ENCODE measurements at places on chromosomes 6 and 20.

DNA sequence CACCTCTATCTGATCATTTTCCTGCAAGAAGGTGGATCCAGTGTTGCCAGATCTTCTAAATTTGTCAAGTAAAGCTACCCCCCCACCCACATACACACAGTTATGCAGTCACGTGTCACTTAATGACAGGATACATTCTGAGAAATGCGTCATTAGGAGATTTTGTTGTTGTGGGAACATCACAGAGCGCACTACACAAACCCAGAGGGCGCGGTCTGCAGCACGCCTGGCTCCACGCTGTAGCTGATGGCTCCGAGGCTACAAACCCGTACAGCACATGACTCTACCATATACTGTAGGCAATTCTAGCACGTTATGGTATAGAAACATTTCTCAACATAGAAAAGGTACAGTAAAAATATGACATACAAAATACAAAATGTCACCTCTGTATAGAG lies 126.9 kb downstream of the SYCP2 start:
- DNase-seq: no peak

GRCh38 chr6:42378536-42378935 lies 73.2 kb downstream of the TRERF1 start:
- DNase-seq: no peak

- no peak for DNase-seq
These were observed 92.6 kb upstream of the CLVS2 start for GRCh38 chr6:122903266-122903915.

GRCh38 chr20:53914781-53915445 lies 155.5 kb downstream of the BCAS1 start:
- DNase-seq: no peak

DNA sequence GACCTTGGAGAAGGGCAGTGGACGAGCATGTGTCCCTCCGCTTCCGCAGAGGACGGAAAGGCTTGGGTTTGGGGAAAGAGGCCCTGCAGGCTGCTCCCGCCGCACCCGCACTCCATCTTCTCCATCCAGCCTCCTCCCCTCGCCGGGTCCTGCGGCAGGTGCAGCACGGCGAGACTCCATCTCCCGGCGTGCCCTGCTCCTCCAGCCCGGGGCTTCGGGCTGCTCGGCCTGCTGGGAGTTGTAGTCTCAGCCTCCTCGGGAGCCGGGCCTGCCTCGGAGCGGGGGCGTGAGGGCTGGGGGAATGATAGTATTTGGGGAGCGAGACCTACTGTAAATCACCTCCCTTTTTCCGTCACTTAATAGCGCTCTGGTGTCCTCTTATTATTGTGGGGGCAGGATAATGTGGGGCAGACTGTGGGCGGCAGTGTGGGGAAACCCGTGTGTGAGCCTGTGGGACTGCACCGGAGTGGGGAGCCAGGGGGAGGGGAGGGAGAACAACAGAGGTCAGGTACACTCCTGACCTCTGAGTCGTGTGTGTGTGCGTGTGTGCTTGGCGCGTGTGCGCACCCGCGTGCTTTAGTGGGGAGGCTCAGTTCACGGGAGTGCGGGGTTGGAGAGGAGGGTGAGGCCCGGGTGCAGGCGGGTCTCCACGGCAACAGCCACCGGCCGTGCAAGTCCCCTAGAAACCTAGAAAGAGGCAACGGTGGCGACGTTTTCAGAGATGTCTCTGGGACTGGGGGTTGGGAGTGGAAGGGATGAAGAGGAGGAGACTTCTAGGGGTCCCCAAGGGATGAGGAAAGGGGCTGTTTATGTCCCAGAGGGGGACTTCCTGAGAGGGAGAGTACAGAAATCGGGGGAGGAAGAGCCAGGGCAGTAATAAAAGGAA lies 4.1 kb downstream of the TTBK1 start:
- no peak for DNase-seq

GRCh38 chr20:64111841-64112641 lies 4.7 kb upstream of the NPBWR2 start:
- DNase-seq: no peak

DNA sequence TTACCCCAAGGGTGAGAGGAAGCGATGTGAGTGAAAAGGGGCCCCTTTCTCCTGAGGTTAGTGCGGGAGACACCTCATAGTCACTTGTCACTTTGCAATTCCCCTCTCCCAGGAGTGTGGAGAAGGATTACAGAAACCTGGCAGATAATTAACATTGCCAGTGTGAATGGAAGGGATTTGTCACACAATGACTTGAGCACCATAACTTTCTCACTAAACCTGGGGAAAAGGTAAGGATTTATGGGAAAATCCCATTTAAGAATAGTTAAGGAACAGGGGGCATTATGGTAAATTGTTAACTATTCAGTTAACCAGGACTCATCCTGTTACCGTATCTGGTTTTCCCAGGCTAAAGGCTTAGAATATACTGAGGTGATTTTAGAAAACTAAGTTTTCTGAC lies 219.5 kb upstream of the JAG1 start:
- DNase-seq: no peak

DNA sequence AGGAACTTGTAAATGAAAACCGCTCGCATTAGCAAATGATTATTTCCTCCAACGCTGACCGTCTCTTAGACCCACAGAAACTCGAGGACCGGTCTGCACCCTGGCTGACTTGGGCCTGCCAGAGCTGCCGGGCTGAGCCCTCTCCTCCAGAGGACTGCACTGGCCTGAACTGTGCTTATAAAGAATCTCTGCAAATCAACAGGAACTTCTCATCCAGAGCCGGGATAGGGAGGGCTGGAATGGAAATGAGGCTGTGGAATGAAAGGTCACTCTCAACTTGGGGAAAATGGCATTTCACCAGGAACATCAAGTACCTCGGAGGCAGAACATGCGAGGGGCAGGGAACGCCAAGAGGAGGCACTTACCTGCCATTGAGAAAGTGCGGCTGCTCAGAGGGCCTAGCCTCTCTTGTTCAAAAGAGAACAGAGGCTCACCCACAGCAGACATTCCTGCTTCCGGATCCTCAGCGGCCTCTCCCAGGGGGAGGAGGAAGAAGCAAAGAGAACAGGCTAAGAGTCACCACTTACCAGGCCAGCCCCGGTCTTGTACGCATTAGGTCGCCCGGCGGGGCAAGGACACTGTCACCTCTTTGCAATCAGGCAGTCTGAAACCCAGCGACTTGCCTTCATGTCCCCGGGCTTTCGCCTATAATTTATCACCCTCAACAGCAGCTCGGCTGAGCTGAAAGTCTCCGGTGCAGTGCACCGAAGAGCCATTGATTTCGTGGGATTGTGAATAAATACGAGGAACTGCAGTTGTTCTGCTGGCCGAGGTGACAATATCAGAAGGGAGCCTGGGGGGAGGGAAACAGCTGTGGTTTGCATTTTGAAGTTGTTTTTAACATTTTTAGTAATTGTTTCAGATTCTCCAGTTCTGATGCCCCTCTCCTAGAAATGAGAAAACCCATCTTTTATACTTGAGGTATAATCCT lies 37.6 kb downstream of the ZMYND8 start:
- peak; percentile 63 for DNase-seq

GRCh38 chr6:157556144-157556645 lies 175.2 kb downstream of the ZDHHC14 start:
- no peak for DNase-seq

GRCh38 chr20:13884803-13885202 lies 100.0 kb downstream of the NDUFAF5 start:
- no peak for DNase-seq

- DNase-seq: no peak
These were observed 213.1 kb downstream of the ATXN1 start for GRCh38 chr6:16548121-16548520.

DNA sequence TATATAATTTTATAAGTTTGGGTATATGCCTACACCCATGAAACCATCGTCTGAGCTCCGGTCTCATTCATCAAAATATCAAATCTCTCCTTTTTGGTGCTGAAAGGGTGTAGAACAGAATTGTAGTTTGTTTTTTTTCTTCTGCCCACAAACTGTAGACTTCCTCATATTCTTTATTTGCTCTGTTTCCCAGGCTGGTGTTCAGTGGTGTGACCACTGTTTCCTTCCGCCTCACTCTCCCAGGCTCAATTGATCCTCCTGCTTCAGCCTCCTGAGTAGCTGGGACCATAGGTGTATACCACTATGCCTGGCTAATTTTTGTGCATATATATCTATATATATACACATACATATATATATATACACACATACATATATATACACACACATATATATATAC lies 139.6 kb upstream of the HCRTR2 start:
- no peak for DNase-seq

DNA sequence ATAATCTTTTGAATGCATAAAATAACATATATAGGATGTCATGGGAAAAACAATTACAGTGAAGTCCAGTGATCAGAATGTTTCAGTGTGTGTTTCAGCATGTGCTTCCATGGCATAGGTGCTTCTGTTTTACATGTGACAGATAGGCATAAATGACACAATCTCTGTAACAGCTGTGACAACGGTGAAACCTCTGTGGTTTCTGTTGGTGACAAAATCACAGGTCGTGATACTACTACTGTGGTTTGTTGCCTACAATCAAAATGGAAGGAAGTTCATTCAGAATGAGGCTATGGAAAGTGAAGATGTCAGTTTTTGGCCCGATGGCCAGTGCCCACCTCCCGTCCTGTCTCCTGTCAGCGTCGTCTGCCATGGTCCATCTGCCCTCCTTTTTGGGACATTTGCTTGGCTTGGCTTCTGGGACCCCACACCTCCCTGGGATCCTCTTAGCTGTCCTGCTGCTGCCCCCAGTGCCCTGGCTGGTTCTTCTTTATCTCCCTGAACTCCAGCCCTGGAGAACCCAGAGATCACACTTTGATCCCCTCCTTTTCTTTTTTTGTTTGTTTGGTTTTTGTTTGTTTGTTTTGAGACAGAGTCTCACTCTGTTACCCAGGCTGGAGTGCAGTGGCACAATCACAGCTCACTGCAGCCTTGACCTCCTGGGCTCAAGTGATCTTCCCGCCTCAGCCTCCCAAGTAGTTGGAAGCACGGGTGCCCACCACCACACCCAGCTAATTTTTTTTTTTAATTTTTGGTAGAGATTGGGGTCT lies 79.3 kb upstream of the NAA20 start:
- DNase-seq: no peak

GRCh38 chr6:107540465-107540857 lies 50.5 kb downstream of the SOBP start:
- no peak for DNase-seq

DNA sequence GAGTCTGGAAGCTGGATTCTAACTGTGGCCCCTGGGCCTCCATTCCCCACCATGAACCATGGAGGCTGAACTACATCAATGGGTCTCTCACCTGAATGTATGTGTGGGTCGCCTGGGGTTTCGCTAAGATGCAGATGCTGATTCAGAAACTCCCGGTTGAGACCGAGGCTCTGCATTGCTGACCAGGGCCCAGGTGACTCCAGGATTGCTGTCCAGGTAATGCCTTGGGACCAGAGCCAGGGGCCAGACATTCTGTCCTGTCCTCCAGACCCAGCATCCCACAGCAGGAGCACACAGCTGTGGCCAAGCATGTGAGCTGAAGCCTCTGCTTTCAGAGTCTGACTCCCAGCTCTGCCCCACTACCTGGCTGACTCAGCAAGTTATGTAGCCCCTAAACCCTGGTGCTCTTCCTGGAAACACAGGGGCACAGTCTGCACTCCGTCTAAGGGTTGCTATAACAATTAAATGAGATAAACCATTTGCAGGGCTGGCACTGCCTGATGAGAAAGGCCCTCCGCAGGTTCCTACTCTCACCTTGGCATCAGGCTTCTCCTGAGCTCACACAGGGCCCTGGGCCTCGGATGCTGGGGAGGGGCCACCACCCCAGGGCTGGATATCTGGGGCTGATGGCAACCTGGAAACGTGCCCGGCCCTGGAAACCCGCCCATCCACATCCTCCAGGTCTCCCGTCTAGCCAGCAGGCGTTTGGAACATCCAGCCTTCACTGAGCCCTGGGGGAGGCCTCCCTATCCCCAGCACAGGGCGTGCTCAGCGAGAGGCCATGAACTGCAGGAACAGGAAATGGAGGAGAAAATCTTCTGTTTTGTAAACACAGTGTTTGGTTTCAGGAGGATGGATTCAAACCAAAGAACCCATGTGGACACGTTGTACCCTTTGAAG lies 175.7 kb downstream of the DLL1 start:
- no peak for DNase-seq

DNA sequence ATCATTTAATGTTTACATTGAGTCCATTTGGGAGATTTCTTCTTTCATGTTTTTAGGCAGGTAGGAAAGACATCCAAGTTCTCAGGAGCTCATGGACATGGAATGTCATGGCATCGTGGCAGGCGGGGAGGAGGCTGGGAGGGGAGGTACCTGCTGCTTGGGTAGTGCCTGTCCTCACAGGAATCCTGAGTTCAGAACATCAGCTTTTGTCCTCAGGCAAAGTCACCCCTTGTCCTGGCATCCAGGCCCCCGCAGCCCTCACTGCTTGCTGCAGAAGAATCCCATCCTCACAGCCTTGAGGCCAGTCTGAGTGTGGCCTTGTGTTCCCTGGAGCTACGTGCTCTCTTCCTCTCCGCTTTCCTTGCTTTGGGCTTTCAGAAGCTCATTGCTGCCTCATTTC lies 157.4 kb downstream of the CFAP61 start:
- no peak for DNase-seq

GRCh38 chr6:149392093-149392492 lies 8.0 kb upstream of the SUMO4 start:
- DNase-seq: no peak

GRCh38 chr20:19609642-19610223 lies 148.3 kb upstream of the RIN2 start:
- DNase-seq: no peak

DNA sequence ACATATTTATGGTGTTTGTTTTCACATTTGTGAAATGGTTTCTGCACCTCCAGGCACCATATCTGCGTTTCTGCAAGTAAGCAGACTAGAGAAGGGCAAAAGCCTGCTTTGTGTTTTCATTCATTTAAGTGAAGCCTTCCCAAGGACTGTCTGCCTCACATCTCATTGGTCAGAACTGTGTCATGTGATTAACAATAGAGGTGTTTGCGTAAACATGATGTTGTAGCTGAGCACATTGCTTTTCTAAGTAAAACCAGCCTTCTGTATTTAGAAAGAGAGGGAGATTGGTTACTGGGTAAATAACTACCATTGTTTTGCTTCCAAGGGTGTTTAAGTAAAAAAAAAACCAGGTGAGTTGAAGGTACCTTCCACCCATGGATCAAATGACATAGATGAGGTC lies 39.7 kb downstream of the SH3BGRL2 start:
- DNase-seq: no peak

DNA sequence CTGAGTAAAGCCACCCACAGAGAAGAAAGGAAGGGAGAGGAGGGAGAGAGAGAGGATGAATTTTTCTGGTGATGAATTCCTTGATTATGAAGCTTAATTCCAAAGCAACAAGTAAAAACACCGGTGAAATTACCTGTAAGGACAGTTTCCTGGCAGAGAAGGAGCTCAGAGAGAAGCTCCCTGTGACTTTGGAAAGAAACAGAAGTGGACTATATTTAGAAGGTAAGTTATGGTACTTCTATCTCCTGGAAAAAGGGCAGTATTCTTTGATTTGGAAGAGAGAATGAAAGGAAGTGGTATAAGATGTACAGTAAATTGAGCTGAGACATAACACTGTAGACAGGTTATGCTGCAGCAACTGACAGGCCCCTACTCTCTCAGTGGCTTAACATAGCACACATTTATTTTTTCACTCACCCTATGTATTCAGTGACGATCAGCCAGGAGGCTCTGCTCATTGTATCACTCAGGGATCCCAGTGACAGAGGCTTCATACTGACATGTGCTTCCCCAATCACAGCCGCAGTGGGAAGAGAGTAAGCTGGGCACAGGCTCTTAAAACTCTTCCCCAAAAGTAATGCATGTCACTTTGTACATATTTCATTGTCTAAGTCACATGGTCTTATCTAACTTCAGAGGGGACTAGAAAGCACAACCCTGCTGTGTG lies 349.5 kb downstream of the BTBD9 start:
- no peak for DNase-seq

All from fibroblast of skin of abdomen (primary cell).